GM12892 (cell line): ENCODE measurements at places on chromosomes 16 and 17.

DNA sequence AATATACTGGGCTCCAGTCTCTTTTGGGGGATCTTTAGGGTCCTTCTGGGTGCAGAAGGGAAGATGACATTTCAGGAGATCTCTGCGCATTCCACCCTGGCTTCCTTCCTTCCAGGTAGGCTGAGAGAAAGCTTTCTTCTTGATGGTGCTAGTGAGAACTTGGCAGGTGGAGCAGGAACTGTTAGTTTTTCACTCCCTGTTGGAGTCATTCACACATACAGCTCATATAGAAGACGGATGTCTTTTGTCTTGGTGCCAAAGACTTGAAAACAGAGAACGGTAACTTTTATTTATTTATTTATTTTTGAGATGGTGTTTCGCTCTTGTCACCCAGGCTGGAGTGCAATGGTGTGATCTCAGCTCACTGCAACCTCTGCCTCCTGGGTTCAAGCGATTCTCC lies 43.9 kb downstream of the PITPNC1 start:
- no peak for DNase-seq

- DNase-seq: no peak
Observed at GRCh38 chr17:78613416-78613815, 36.2 kb upstream of the DNAH17 start.

DNA sequence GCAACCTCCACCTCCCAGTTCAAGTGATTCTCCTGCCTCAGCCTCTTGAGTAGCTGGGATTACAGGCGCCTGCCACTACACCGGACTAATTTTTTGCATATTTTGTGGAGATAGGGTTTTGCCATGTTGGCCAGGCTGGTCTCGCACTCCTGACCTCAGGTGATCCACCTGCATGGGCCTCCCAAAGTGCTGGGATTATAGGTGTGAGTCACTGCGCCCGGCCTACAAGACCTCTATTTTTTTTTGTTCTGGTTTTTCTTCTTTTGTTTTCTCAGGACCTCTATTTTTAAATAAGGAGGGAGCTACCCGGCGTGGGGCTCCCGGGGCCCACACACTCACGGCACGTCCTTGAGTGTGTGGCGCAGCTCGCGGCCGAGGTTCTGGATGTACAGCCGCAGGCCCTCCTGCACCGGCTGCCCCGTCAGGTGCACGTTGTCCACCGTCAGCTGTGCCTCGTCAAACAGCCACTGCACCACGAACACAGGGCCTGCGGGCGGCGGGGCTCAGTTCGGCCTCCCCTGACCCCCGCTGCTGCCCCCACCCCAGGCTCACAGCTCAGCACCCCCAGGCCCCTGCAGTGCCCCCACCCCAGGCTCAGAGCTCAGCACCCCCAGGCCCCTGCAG lies 5.8 kb downstream of the NOTUM start:
- no peak for DNase-seq

GRCh38 chr17:9028202-9028987 lies 7.1 kb downstream of the NTN1 start:
- no peak for DNase-seq

GRCh38 chr16:51201604-51202003 lies 50.5 kb upstream of the SALL1 start:
- no peak for DNase-seq

GRCh38 chr16:83174671-83175070 lies 547.9 kb downstream of the CDH13 start:
- DNase-seq: no peak
